ENCODE measurements at places on chromosomes 5 and 9.

DNA sequence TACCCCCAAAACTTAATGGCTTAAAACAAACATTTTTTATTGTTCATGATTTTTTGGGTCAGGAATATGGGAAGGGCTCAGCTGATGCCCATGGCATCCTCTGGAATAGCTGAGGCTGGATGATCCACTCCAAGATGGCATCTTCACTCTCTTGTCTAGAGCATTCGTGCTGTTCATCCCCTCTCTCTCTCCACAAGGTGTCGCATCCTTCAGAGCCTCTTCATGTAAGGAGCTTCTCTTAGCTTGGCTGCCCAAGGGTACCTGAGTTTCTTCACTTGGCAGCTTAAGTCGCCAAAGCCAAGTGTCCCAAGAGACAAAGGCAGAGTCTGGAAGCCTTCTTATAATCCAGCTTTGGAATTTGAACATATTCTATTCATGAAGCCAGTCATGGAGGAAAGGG lies 294.7 kb downstream of the CHSY3 start:
- DNase-seq, result no peak

DNA sequence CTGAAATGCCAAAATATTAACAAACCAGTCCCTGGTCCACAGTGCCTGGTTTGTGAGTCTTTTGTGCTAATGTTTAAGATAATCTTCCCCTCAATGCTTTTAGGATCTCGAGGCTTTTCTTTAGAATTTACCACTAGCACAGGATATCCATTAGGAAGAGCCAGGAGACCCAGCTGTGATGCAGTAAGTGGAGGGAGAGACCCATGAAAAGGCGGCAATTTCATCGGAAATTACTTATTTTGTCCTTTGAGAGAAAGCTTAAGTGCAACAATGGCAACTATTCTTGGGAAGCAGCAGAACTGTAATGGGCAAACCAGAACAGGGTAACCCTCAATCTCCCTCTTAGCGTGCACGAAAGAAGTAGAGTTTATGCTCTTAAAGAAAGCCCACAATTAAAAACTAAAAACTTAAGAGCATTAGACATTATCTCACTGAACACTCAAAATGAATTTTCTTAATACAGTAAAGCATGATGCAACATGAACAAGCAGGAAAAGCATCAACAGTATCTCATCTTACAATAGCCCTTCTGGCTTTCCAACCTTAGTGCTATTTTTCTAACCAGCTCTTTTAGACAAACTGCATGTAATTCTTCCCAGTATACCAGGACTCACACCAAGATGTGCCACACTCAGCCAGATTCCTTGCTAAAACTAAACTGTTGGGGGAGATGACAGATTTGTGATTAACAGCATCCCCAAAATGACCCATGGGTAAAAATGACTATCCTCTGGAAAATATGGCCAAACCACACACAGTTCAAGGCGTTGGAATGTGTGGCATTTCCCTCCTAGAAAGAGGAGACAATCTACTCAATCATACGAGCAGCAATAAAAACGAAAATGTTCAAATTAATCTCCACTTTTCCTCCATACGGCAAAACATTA lies 36.4 kb downstream of the PWWP2A start:
- DNase-seq, result no peak

- DNase-seq, result no peak
These were observed 350.0 kb upstream of the ISL1 start for GRCh38 chr5:51033215-51033614.

GRCh38 chr9:121893786-121894185 lies 199.3 kb downstream of the TTLL11 start:
- no peak for DNase-seq

GRCh38 chr5:35902046-35902672 lies 36.3 kb downstream of the CAPSL start:
- DNase-seq, result no peak
